8988T (cell line): ENCODE measurements at places on chromosomes 3 and 15.

GRCh38 chr15:100941536-100941935 is 22.4 kb downstream of the LRRK1 start:
- no peak for DNase-seq

DNA sequence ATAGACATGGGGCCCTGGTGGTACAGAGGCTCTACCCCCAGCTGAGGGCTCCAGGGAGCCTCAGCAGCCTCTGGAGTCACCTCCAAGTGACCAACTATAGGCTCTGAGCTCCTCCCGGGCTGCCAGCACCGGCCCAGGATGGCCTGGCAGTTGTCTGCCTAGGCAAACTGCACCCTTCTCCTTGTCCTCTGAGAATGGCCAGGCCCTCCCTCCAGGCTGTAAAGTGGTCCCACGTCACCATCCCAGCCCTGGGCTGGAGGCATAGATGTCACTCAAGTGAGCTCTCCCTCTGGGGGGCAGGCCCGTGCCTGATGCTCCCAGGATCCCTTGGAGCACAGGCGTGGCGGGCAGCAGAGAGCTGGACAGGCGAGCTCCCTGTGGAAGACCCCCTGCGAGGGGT is 120.1 kb downstream of the SEC22A start:
- DNase-seq: no peak

DNA sequence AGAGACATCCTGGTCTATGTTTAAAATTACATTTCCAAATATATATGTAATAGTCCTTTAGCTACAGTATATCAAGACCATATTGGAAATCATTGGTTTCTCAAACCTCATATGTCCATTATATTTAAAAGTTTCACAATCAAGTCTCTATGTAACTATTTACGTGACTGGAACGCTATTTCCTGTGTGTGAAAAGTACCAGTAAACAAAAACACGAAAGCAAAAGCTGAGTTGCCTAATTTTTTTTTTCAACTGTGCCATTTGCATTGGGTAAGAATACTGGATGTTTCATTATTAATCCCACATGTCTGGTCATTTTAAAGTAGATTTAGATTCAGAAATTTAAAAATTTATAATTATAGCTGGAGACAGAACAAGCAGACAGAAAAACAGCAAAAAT is 381.4 kb downstream of the TBC1D5 start:
- no peak for DNase-seq

GRCh38 chr3:39209329-39209970 is 17.1 kb upstream of the XIRP1 start:
- DNase-seq: no peak

- DNase-seq: no peak
These were observed 36.1 kb downstream of the FBXL22 start for GRCh38 chr15:63633312-63633711.

DNA sequence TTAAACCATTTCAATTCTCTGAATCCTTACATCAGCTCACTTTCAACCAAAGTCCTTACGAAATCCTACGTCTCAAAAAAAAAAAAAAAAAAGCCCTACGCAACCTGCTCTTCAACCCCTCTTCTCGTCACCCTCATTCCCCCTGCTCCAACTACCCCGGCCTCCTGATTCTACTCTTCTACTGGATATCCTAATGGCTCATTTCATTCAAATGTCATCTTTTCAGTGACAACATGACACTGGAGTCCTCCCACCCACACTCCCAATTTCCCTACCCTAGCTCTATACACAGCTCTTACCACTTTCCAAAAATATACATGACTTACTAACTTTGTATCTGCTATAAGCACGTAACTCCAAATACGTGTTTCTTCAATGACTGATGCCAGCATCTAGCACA is 11.5 kb downstream of the UBP1 start:
- DNase-seq: no peak

GRCh38 chr3:141249041-141249440 is 17.4 kb downstream of the PXYLP1 start:
- DNase-seq: no peak

DNA sequence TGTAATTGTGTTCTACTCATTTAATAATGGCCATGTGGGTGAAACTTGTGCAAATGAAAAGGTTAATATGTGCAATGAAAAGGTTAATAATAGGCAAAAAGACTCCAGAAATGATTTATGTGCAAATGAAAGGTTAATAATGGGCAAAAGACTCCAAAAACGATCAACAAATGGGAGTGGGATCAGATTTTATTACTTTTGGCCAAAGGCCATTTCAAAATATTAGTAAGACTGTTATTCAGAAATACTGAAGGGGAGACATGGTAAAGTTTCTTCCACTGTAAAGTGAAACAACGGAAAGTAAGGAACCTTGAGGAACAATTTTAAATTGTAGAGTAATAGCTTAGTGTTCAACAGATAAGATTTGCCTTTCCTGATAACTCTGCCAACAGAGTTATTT is 40.7 kb downstream of the STARD9 start:
- DNase-seq: no peak

DNA sequence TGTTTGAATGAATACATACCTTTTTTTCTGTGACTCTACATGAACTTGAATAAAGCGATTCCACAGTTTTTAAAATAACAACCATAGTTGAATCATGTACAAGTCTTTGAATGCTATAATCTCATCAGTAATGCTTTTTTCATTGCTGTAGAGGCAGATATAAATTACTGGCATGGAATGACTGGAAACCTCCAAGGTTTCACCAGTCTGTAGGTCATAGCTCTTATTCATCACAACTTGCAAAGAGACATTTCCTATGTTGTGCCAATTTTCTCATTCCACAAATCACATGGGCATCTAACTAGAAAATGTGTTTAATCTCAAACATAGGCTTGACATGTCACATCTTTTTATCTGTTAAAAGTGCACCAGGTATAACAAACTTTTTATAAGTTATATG is 407.1 kb upstream of the KCNMB2 start:
- DNase-seq: no peak

DNA sequence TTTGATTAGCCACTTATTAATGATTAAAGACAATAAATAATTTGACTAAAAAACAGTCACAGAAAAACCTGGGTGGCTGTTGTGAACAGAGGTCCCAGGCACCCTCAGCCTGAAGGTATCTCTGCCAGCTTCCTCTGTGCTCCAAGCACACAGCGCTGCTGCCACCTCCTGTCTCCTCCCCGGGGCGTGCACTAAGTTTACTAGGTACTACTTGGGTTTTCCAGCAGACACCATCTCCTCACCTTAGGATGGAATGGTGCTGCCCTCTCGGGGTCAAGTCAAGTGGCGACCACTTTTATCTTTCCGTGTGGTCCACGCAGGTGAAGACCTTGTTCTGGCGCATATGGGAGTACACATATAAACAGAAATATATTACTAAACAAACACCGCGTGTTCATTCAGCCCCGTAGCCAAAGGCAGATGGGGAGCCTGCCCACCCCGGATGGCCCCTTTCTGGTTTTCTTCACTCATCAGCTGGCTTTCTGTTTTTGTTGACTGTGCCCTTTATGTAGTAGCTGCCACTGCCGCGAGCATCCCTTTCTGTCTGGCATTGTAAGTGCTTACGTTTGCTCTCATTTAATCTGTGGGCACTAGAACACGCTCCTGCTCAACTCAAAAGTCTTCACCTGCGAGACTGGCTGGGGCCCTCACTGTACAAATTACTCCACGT is 128.0 kb downstream of the LRIG1 start:
- peak; percentile 73 for DNase-seq

GRCh38 chr15:69610277-69610676 is 157.7 kb downstream of the RPLP1 start:
- DNase-seq: no peak

GRCh38 chr3:196263819-196264218 is 23.7 kb downstream of the PCYT1A start:
- DNase-seq: no peak

DNA sequence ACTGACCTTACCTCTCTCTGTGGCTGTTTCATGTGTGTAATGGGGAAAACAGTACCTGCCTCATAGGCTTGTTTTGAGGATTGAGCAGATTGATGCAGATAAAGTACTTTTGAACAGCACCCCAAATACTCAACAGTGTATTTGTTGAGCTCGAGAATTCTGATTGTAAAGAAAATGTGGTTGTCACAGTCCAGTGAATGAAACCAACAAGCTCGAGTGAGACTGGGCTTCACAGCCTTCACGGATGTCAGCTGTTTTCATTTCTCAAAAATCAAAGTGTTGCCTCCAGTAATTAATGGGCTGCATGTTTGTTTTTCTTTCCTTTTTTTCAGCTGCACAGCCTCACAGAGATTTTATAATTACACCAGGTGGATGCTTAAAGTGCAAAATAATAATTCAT is 43.7 kb downstream of the PARP15 start:
- no peak for DNase-seq

- DNase-seq: no peak
These were observed 7.2 kb upstream of the MAP4 start for GRCh38 chr3:48023377-48023776.

DNA sequence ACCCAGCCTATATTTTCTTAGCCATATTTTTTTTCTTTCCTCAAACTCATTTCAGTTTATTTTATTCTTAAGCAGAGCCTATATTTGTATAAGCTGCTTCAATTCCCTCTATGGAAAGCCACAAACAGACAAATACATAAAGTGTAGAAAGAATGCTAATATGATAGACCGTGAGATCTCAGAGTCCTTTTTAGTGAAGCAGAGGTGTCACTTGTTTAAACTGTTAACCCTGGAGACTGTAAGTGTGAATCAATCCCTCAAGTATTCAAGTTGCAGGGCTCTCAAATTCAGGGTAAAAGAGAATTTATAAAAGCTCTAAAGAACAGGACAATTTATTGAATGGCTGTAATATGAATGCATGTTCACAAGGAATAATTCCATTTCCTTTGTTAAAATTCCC is 72.2 kb upstream of the BHLHE40 start:
- DNase-seq: no peak

DNA sequence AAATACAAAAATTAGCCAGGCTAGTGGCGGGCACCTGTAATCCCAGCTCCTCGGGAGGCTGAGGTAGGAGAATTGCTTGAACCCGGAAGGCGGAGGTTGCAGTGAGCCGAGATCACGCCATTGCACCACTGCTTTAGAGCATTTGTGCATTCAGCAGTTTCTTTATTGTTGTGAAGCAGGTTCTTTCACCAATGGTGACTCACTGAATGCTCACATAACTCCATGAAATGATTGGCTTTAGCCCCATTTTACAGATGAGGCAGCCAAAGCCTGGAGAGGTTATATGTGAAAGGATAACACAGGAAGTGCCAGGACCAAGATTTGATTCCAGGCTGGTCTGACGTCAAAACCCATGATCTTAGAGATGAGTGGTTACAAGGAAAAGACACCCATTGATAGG is 195.2 kb downstream of the SLCO3A1 start:
- no peak for DNase-seq

DNA sequence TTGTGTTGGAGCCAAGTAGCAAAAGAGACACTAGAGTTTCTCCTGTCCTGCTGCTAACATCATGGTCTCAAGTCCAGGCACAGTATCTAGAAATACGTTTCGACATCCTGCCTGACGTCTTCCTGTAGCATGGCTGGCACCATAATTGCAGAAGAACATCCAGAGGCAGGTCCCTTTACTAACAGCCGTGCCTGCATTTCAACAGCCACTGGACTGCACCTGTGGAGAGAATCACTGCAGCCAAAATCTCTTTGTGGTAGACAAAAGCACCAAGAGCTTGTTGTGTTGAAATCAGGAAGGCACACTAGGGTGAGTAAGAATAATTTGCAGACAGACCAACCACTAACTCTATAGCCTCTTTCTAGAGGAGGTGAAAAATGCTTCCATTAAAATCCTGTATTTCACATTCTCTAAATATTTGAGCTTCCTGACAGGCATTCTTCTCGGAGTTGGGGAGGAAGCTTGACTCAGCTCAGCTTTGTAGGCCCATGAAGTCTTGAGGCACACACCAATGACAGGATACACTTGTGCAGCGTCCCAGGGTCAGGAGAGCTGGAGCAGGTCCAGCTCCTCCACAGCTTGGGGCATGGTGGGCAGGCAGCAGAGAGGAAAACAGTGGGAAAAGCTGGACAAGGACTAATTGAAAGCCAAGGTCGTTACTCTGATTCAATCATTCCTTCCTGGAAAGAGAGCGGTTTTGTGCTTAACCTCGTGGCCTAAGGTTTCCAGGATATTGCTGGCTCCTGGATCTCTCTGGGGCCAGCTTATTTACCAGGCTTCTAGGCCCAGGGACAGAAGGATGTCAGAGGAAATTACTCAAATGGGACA is 244.9 kb downstream of the FAM43A start:
- peak; percentile 51 for DNase-seq

GRCh38 chr3:159252772-159253384 is 451.0 kb downstream of the MFSD1 start:
- no peak for DNase-seq

DNA sequence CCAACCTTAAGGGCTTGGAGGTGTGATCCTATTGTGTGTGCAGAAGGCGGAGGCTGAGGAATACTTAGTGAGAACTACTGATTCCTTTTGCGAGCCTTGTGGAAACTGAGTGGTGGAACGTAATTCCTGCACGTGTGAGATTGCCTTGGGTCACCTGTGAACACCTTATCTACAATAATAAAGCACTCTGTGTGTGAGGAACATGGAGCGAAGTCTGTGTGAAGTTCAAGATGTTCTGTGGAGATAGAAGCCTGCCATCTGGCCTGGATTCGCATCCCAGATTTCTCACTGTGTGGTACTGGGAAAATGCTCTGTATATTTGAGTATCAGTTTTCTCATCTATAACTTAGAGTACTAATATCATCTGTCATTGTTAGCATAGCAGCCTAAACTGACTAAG is 179.5 kb upstream of the PDZRN3 start:
- DNase-seq: no peak

DNA sequence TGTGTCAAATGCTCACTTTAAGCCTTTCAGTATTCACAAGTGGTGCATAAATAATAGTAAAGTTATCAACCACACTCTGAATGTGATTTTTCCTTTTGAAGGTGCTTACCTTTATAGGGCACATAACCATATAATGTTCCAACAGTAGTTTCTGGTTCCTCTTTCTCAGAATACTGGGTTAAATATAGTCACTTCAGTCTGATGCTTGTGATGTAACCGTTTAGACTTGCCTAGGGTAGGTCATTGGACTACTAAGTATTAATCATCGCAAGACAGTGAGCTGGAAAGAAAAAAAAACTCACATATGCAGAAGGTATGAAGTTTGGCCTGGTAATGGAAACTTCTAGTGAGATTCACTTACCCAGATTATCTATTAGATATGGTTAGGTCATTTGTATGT is 1.9 kb downstream of the KBTBD8 start:
- DNase-seq: no peak

GRCh38 chr15:52651868-52652267 is 27.3 kb downstream of the ATOSA start:
- DNase-seq: no peak
